ENCODE measurements at places on chromosomes 12 and 14.

DNA sequence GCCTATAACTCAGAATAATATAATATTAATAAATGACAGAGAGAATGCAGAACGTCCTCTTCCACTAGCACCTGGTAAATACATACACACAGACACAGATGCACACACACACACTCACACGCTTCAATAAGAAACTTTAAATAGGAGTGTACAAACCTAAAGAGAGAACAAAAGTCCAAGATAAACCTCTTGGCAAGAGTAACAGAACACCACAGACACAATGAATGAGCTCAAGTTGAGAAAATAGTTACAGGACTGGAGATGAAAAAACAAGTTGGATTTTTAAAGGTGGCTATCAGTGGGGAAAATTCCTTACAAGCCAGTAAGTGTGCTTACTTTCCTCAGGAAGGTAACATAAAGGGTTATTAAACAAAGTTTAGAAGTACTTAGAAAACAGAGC is 35.2 kb downstream of the CRY1 start:
- DNase-seq, result no peak

DNA sequence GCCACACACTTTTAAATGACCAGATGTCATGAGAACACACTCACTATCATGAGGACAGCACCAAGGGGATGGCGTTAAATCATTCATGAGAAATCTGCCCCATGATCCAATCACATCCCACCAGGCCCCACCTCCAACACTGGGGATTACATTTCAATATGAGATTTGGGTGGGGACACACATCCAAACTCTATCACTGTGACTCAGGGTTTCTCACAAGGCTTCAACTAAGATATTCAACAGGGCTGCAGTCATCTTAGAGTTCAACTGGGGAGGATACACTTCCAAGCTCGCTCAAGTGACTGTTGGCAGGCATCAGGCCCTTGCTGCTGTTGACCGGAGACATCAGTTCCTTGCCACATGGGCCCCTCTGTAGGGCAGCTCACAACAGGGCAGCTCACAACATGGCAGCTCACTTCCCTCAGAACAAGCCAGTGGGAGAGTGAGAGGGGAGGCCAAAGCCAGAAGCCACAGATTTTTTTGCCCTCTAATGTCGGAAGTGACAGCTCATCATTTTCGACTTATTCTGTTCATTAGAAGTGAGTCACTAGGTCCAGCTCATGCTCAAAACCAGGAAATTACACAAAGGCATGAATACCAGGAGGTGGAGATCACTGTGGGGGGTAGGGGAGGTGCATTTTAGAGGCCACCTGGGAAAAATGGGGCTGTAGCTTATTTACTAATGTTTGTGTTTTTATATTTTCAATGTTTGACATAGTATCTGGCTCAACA is 50.8 kb upstream of the PTHLH start:
- no peak for DNase-seq

GRCh38 chr12:64670919-64671639 is 60.8 kb downstream of the RASSF3 start:
- DNase-seq, result no peak

GRCh38 chr14:58662759-58663158 is 25.0 kb downstream of the DACT1 start:
- DNase-seq, result no peak

DNA sequence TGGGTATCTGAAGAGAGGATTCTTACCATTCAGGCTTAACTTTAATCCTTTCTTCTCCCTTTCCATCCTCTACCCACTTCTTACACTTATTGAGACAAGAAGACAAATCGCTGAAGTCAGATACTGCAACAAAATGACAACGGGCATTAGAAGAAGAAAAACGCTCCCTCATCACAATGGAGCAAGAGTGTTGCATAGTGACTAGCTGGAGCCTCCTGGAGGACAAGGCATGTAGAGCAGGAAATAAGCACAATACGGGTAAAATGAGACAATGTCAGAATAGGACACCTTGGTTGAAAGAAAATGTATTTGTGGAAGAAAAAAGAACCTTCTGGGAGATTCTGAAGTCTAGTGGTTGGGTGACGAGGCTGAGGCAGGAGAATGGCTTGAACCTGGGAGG is 501.0 kb downstream of the RERGL start:
- DNase-seq, result no peak

DNA sequence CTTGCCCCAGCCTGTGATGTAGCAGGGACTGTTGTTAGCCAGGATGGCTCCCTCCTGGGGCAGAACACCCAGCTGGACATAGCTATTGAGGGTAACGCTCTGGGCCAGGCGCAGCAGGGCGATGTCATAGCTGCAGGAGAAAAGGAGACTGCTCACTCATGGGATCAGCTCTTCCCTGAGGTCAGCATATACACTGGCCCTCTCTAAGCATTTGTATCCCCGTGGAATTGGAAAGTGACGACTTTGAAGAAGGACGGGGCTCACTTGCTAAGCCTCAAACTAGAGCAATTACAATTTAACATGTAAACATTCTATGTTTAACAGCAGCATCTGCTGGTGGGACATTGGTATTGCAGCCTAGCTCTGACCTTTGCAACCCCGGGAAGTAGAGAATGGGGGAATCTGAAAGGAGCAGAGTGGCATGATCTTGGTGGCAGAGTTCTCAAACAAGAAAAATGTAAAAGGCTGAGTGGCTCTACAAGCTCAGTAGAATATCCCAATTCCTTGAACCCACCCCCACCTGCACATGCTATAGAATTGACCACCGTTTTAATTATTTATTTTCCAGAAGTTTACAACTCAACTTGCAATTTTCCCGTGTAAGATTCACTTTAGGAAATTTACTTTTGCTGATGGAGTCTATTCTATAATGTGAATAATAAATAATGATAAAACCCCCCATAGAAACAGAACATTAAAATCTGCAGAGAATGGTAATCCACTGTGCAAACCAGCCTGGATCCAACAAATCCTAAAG is 5.0 kb downstream of the CELA1 start:
- DNase-seq, result peak; percentile 78

DNA sequence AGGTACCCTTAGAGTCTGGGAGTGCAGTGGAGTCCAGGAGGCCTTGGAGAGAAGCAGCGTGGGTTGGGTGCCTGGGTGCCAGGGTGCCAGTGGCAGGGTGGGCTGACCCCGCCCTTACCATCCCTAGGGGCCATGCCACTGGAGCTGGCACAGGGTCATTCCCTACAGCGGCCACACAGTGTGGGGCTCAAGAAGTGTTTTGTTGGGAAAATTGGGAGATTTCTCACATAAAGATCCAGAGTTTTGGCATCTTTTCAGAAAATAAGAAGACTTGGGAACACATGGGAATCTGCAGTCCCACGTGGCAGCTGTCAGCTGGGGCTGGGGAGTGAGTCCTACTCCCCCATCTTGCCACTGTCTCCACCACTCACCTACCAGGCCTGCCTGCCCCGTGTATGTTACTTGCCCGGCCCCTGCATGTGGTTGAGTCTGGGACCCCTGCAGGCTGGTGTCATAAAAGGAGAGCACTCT is 4.2 kb downstream of the VASH1 start:
- DNase-seq, result no peak

DNA sequence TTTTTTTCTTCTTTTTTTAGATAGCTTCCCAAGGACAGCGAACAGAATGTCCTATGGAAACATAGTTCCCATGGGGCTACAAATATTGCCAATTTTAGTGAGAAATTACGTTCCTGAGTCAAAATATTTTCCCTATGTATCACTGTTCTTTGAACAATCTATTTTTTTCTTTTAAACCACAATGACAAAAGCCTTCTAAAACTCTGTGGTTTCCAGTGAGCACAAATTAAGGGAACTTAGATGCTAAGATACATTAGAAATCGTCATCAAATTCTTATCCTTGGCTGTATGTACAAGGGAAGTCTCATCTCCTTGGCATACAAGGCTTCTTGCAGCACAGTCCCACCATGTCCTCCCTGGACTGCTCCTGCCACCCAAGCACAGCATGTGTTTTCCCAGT is 17.9 kb downstream of the CPM start:
- no peak for DNase-seq

Data from hematopoietic multipotent progenitor cell treated with erythropoietin and hydrocortisone succinate and interleukin-3 and kit ligand, for 17 days (in vitro differentiated cells).